ENCODE measurements at places on chromosomes 2 and 18. TPM values are rescaled to one million over a fixed set of nuclear protein-coding genes. Genes with fewer than 3 reads are reported as not detected.

Gene CCDC195
- total RNA-seq: not detected

Gene RBM43
- 5.6 TPM for total RNA-seq

Gene CHAC2
- 2.9 TPM for total RNA-seq

Gene ACTG2
- 173 TPM for total RNA-seq

Gene GKN2
- total RNA-seq: not detected

Gene TEX44
- total RNA-seq: not detected

Gene MGAT4A
- 2.1 TPM for total RNA-seq

Gene MOGAT1
- not detected for total RNA-seq

Gene IL1RL2
- 0.46 TPM for total RNA-seq

Gene ADCYAP1
- total RNA-seq: not detected

Gene MEMO1
- 36.9 TPM for total RNA-seq

Gene HTR2B
- total RNA-seq: not detected

Gene CAPN14
- total RNA-seq: 0.10 TPM

Gene WNT6
- not detected for total RNA-seq

Gene ANKRD29
- total RNA-seq: 0.48 TPM

Gene DLX1
- 6.7 TPM for total RNA-seq

Gene POTEJ
- not detected for total RNA-seq

Gene FAM161A
- total RNA-seq: 2.9 TPM

Gene ALPI
- total RNA-seq: not detected

Gene TOGARAM2
- 0.07 TPM for total RNA-seq

Gene GPBAR1
- total RNA-seq: 0.26 TPM

Gene SAG
- total RNA-seq: not detected

Measured in chondrocyte (in vitro differentiated cells).